G401 (cell line): ENCODE measurements at places on chromosomes 7 and 10.

DNA sequence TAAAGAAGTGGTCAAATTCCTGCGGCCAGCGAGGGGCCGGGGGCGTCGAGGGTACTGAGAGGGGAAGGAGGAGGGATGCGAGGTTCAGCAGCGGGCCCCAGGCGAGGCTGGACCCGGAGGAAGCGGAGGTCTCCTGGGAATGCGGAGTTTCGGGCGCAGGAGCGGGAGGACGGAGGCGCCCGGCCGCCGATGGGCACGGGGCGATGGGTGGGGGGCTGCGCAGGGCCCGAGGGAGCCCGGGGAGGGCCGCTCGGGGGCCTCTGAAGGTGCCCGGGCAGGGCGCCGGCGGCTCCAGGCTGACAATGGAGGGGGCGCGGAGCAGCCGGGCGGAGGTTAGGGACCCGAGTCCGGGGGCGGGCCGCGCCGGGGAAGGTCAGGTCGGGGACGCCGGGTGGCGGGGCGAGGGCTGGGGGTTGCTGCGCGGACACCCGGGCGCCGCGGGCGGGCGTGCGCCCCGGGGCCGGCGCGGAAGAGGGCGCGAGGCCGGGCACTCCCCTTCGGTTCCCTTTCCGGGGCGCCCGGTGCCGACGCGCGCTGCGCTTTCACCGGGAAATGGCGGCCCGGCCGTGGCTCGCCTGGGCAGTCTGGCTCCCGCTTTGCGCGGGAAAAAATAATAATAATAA is 683 bp downstream of the MACROH2A2 start:
- no peak for DNase-seq

GRCh38 chr7:24829787-24830186 is 72.5 kb upstream of the GSDME start:
- DNase-seq = no peak

DNA sequence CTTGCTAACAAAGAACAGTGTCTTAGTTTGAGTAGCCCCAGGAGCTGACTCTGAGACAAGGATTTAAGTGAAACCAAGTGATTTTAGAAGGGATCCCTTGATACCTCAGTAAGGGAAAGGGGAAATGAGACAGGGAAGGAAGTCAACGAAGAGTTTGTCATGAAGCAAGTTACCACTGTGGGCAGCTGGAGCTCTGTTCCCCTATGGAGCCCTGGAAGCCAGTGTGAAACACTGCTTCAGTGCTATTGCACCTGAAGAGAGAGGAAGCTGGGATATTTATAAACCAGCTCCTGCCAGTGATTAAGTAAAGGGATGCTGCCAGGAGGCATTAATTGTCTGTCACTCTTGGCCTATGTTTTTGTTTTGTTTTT is 58.9 kb upstream of the WAPL start:
- no peak for DNase-seq

- DNase-seq = no peak
Observed at GRCh38 chr7:106693677-106694353, 32.9 kb upstream of the CCDC71L start.

- DNase-seq = no peak
Observed at GRCh38 chr10:71887743-71888142, 36.7 kb upstream of the PSAP start.

DNA sequence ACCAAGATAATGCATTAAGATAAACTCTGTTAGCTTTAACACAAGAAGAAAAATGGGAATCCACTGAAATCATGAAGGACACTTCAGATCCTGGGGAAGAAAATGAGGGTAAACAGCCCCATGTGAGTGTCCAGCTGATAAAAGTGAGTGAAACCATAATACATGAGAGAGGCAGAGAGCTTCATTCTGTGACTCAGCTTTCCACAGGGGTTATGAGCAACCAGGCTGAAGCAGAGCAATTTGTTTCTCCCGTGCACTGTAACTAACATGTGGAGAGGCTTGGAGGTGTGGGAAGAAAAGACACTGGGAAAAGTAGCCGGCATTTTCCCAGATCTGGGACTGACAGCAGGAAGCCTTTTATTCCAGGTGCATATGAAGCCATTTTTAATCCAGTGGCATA is 971.7 kb downstream of the ANKRD7 start:
- DNase-seq = no peak

GRCh38 chr7:26390016-26390415 is 98.4 kb downstream of the SNX10 start:
- no peak for DNase-seq

GRCh38 chr10:99290306-99290705 is 38.9 kb upstream of the CNNM1 start:
- no peak for DNase-seq

DNA sequence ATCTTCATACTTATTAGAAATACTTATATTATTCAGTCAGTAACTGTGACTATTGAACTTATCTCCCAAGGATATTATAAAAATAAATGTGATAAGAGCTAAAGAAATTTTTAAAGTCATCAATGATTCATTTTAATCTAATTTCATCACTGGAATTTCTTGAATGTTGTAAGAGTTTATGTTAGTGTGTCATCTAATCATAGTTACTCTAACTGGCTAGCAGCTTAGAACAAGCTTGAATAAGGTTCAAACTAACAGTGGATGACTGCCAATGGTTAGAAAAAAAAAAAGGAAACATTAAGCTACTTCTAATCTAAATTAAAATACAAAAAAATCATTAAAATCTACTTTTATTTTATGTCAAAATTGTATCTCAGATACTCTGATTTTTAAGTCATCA is 1066.3 kb downstream of the CNTNAP2 start:
- DNase-seq = no peak

DNA sequence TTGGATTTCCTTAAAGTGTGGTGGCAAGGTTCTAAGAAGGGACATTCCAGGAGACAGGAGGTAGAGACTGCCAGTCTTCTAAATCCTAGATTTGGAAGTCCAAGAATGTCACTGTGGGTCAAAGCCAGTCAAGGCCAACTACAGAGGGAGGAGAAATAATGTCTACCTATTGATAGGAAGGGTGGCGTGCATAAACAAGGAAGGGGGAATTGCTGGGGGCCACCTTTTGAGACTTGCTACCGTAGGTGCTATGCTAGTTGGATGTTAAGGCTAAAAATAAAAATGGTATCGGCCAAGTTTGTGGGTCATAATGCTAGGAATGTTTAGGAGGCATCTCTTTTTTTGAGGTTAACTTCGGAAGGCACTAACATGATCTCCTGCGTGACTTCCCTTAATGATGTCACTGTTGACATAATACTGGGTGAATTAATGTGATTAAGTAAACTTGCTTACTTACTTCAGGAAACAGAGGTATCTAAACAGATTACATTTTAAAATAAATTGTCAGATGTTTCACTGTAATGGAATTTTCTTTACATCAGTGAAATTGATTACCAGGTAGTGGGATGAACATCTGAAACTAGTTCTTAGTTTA is 4.8 kb downstream of the BTRC start:
- no peak for DNase-seq

DNA sequence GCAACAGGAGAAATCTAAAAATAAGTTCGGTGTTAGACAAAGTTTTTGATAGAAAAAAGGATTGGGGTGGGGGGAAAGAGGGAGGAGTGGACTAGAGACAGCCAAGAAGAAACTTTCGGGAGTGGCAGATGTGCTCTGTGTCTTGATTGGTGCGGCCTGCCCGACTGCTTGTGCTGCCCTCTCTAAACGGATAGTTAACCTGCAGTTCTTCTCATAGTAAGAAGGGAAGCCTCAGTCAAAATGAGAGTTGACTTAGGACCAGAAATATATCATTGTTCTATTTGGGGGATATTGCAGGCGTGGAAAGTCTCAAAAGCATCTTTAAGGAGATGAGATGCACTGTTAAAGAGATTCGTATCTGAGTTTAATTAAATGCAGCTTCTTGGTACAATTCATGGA is 39.3 kb downstream of the UBE3C start:
- DNase-seq = no peak

GRCh38 chr7:77184990-77185389 is 14.6 kb downstream of the FGL2 start:
- no peak for DNase-seq

DNA sequence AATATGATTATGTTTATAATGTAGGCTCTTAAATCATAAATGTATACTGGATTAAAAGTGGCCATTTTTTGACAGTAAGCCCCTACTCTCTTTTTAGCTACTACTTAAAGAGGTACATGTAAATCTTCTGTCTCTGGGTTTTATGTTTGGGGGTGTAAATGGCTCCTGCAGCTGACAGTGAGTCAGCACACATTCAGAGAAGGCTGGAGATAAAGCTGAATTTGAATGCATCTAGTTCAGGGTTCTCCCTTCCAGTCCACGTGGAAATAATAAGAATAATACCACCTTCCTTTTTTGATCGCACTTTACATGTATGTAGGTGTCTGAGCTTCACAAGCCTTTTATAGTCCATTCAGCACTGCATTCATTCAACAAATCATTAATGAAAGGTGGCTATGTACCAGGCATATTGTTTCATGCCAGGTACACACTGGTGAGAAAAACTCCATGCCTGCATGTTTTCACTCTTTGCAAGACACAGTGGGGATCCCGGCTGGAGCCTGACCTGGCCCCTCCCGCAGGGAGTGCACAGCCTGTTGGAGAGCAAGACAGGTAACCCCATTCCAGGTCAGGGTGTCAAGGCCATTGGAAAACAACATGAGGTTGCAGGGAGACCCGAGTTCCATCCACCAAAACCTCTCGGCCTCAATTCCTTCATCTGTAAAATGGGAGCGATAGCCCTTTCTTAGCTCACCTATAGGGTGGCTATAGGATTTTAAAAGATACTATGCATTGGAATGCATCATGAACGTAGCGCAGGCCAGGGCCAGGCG is 107.5 kb upstream of the ANLN start:
- DNase-seq = no peak

DNA sequence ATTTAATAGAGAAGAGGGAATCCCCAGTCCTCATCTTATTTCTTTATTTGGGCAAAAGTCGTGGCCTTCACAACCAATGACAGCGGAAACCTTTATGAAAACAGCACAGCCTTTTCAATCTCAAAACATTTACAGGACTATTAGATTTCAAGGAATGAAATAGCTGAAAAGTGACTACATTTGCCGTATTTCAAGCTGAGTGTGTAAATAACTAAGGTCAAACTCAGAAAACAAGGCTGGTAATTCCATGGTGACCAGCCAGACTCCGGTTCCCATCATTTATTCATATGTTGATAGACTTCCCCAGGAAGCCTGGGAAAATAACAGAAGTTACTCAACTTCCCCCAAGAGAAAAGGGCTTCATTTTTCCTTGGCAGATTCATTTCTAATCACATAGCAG is 457.3 kb upstream of the NFE2L3 start:
- no peak for DNase-seq

- peak; percentile 30 for DNase-seq
Observed at GRCh38 chr10:69319841-69320316, 41.6 kb downstream of the HK1 start.

- DNase-seq = no peak
Observed at GRCh38 chr7:80873140-80873539, 45.7 kb downstream of the SEMA3C start.

- DNase-seq = no peak
Observed at GRCh38 chr7:45690762-45691150, 116.6 kb downstream of the ADCY1 start.

GRCh38 chr7:73741600-73741999 is 3.0 kb upstream of the ABHD11 start:
- no peak for DNase-seq

DNA sequence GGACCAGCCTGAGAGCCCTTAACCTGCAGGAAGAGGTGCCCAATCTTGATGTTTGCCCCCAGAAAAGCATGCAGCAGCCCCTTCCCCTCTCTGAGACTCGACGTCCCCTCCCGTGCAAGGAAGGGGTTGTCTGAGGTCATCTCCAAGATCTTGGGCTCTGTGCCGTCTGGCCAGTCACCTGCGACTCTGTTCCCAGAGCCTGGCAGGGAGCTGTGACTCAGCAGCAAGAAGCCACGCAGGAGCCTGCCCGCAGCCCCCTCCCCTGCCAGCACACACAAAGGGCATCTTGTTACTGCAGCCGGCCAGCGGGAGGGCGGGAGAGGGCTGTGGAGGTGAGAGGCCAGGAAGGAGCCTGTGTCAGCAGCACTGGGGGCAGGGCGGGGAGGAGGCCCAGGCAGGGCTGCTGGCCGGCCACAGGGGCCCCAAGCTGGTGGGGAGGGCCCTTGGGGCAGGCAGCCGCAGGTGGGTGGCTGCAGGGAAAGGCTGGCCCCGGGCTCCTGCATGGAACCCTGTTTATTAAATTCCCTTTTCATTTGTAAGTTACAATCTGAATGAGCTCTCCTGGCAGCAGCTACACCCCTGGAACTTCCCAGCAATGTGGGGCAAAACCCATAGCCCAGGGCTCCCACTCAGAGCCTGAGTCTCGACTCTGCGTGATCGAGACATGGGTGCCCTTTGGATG is 103.7 kb upstream of the ZMIZ1 start:
- peak; percentile 69 for DNase-seq

GRCh38 chr10:11830836-11831519 is 7.8 kb downstream of the PROSER2 start:
- no peak for DNase-seq

DNA sequence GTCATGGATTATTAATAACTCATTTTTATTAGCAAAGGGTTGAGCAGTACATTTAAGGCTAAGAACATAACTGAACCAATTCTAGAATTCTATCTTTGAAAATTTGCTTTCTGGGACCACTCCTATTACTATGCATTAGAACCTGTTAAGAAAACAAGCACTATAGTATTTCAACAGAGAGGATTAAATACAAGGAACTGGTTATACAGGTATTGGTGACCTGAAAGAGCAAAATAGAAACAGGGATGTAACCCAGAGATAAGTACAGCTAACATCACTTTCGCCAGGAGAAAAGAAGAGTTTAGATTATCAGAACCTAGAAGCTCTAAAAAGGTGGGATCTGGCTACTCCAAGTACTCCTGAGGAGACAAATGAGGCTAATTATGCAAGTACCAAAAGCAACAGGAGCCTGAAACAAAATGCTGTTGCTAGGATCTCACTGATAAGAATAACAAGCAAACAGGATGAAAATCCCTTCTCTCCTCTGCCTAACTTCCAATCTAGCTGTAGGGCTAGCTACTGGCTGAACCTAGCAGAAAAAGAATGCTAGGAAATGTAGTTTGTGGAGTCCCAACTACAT is 32.1 kb upstream of the ELAPOR2 start:
- DNase-seq = no peak

GRCh38 chr10:102545265-102545871 is 41.6 kb downstream of the SUFU start:
- no peak for DNase-seq

- no peak for DNase-seq
Observed at GRCh38 chr10:76961841-76962240, 675.8 kb downstream of the KCNMA1 start.

- DNase-seq = no peak
Observed at GRCh38 chr7:150856303-150857275, 4.3 kb downstream of the AOC1 start.

DNA sequence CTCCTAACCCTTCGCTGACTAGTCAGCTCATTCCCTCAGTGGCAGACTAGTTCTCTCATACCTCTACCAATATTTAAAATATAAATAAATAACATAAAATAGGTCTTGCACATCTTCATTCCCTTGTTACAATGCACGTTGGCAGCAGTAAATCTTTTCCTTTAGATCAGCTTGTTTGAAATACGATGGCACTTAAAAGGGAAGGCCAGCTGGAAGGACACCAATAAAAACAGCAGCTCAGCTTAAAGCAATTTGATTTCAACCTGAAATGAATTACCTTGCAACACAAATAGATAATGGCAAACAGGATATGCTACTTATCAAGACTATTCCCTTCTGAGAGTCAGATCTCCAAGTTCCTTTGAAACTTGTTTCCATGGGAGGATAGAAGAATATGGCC is 321.8 kb downstream of the GFRA1 start:
- DNase-seq = no peak

GRCh38 chr7:150400008-150400787 is 21.1 kb downstream of the ZNF775 start:
- DNase-seq = no peak

GRCh38 chr7:102220229-102220850 is 66.3 kb upstream of the SH2B2 start:
- peak; percentile 47 for DNase-seq
